ENCODE measurements at places on chromosomes 12 and 14. TPM values are rescaled to one million over a fixed set of nuclear protein-coding genes. Genes with fewer than 3 reads are reported as not detected.

Gene AJUBA
- 40.2 TPM for total RNA-seq

Gene FAR2
- 34.2 TPM for total RNA-seq

Gene CLEC2A
- not detected for total RNA-seq

Gene BCL11B
- 0.09 TPM for total RNA-seq

Gene MUCL1
- not detected for total RNA-seq

Gene APOF
- total RNA-seq, result not detected

Gene MAP1LC3B2
- total RNA-seq, result 0.19 TPM

Gene TAS2R42
- total RNA-seq, result not detected

Gene DIO2
- 2.7 TPM for total RNA-seq

Gene GPR135
- total RNA-seq, result 0.72 TPM

Gene PARP2
- 7.6 TPM for total RNA-seq

Gene KLRG1
- total RNA-seq, result 8.9 TPM

Gene JAG2
- 96.3 TPM for total RNA-seq

Gene TAS2R14
- total RNA-seq, result 2.7 TPM

Gene LRP1-AS
- not detected for total RNA-seq

Gene FGF23
- not detected for total RNA-seq

Gene KRT78
- not detected for total RNA-seq

Gene RAD51AP1
- total RNA-seq, result 11.6 TPM

Gene PZP
- 1.5 TPM for total RNA-seq

Gene TAS2R10
- 0.66 TPM for total RNA-seq

Gene NPFF
- not detected for total RNA-seq

Gene CCDC196
- total RNA-seq, result not detected

Gene YEATS4
- 14.1 TPM for total RNA-seq

Gene B4GALNT3
- total RNA-seq, result not detected

Gene DLGAP5
- 57.8 TPM for total RNA-seq

Gene TAS2R13
- total RNA-seq, result 1.8 TPM

Gene GABARAPL1
- 52.2 TPM for total RNA-seq

Gene AHNAK2
- 78.0 TPM for total RNA-seq

Gene PSMB11
- total RNA-seq, result not detected

Gene PPP1R1A
- total RNA-seq, result not detected

Gene OR6C2
- total RNA-seq, result not detected

Gene SERPINA5
- 1.2 TPM for total RNA-seq

Gene MDGA2
- total RNA-seq, result not detected

Gene WIF1
- not detected for total RNA-seq

Gene OTUB2
- total RNA-seq, result 0.81 TPM

Gene P3H3
- 81.5 TPM for total RNA-seq

Gene RAPGEF3
- total RNA-seq, result 26.9 TPM

Gene NINJ2
- total RNA-seq, result 0.90 TPM

Gene TMEM120B
- 9.0 TPM for total RNA-seq

Gene RFLNA
- 32.5 TPM for total RNA-seq
